ENCODE measurements at places on chromosomes 16 and 17.

DNA sequence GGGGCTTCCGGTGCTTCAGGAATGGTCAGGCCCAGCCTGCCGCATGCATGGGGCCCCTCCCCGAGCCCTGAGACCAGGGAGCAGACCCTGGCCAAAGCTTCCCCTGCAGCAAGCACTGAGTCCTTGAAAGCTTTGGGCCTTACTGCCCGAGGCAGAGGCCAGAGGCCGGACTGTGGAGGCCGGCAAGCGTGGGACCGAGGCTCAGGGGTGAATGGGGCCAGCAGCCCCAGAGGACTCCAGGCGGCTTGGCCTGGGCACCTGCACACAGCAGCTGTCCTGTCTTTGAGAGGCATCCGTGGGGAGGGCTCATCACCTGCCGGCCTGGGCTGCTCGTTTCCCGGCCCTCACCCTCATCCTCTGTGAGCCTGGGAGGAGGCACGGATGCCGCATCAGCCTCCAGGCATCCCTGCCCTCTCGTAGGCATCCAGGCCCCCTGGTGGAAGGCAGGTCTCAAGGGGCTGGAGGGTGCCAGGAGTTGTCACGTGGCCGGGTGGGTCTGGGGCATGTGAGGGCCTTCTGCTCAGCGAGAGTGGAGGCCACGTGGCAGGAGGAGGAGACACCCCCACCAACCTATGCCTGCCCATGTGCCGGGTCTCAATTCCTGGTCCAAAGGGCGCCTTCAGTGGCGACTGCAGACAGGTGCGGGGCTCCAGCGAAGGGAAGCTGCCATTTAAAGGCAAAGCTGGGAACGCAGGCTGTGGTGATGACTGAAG, 31.4 kb downstream of the CACNA1H start:
- no peak for DNase-seq

GRCh38 chr16:752007-752312, 8.6 kb upstream of the MSLN start:
- DNase-seq = no peak

GRCh38 chr16:54696970-54697369, 233.7 kb upstream of the IRX5 start:
- no peak for DNase-seq

DNA sequence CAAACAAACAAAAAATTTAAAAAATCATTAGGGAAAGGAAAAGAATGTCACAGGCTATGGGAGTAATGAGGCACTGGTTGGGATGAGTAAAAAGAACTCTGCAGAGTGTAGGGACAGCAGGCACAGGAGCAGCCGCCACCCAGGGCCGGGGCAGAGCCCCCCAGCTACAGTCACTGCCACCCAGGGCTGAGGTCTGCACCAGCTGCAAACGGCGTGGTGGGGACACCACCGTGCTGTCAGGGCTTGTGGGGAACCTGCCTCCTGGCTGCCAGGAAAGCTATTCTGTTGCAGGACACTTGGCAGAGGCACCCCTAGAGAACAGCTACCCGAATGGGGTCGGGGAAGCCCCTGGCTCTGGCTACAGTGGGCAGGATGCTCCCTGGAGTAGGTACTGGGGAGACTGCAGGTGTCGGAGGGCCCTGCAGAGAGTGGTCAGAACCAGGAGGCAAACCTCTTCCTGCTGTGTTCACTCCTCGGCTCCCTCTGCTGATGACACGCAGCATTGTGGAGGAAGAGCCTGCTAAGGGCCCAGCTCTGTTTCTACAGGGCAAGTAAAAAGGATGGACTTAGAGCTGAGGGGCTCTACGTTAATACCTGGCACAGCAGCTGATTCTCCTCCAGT, 32.3 kb upstream of the CAPN15 start:
- peak; percentile 11 for DNase-seq

- no peak for DNase-seq
Measured at GRCh38 chr16:83355570-83356218, 452.1 kb upstream of the HSBP1 start.

GRCh38 chr17:2975469-2975958, 87.9 kb downstream of the OR1D5 start:
- no peak for DNase-seq

- DNase-seq = no peak
Measured at GRCh38 chr17:50219939-50220465, 18.6 kb upstream of the COL1A1 start.

DNA sequence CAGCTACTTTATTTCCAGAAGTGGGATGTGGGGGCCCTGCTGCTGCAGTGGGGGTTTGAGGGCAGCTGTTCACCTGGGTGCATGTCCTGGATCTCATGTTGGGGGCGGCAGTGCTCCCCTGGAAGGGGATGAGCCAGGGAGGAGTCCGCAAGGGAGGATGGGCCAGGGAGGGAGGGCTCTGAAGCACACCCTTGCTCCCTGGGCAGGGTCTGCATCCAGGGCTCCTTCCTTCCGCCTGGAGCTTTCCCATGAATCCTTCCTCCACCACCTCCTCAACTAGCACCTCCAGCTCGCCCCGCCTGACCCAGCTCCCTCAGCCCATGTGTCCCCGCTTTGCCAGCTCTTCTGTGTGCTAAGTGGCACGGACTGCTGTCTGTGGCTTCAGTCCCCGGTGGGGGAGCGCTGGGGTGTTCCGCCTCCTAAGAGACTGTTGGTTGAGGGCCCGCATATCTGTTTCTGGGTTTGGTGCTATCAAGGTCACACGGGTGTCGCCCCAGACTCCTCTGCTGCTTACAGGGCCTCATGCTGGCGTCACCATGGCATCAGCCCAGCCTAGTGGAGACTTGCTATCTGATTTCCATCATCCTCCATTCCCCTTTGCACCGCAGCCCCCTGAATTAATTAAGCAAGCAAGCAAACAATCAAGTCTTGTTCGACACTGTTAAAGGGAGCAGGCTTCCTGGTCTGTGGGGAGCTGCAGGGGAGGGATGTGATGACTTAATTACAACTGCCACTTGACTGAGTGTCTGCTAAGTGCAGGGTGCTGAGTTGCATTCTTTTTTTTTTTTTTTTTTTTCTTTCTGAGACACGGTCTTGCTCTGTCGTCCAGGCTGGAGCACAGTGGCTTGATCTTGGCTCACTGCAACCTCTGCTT, 71.8 kb downstream of the PRKCA start:
- peak; percentile 48 for DNase-seq

DNA sequence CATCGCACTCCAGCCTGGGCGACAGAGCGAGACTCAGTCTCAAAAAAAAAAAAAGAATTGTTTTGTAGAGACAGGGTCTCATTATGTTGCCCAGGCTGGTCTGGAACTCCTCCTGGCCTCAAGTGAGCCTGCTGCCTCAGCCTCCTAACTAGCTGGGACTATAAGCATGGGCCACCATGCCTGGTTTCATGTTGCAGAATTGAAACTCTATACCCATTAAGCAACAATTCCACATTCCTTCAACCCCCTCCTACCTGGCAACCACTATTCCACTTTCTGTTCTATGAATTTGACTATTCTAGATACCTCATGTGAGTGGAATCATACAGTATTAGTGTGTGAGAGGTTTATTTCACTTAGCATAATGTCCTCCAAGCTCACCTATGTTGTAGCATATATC, 24.5 kb downstream of the RNF135 start:
- no peak for DNase-seq

DNA sequence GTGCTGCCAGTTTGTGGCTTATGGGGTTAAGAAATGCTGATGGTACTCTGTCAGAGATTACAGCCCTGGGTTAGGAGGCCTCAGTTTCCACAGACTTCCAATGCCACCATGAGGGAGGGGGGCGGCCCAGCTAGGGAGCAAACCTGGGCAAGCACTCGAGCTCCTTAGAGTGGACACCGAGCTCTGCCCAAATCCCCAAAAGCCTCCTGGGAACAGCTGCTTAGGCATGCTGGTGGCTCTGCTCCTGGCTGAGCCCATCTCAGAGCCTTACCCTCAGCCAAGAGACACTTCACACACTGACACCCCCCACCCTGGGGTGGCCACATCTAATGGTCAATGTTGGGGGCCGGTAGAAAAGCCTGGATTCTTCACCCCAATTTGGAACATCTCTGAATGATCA, 66.1 kb downstream of the C16orf78 start:
- DNase-seq = no peak
